ENCODE measurements at places on chromosomes 12 and 14.

GRCh38 chr12:114411071-114411837 lies 5.3 kb upstream of the TBX5 start:
- DNase-seq: no peak

- no peak for DNase-seq
Observed at GRCh38 chr12:111149299-111149698, 219.6 kb downstream of the PHETA1 start.

DNA sequence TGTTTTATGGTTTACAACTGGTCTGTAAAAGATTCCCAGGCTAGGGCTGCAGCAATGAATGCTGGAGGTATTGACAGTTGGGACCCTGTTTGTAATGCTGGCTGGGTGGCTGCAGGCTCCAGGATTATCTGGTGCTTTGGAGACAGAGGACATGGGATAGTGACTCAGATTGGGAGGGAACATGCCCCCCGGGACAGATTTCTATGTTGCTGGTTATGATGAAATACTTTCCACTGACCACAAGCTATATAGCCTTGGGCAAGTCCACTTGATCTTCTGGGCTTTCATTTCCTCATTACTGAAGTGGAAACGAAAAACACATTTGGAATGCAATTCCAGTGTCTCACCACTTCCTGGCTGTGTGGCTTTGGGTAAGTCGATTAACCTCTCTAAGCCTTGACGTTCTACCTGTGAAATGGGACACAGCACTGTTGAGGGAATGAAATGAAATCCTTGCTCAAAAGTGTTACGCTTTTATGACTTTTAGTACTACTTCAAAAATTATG lies 6.3 kb upstream of the TPCN1 start:
- DNase-seq: no peak

- no peak for DNase-seq
Observed at GRCh38 chr12:117100251-117100650, 1.0 kb upstream of the TESC start.

DNA sequence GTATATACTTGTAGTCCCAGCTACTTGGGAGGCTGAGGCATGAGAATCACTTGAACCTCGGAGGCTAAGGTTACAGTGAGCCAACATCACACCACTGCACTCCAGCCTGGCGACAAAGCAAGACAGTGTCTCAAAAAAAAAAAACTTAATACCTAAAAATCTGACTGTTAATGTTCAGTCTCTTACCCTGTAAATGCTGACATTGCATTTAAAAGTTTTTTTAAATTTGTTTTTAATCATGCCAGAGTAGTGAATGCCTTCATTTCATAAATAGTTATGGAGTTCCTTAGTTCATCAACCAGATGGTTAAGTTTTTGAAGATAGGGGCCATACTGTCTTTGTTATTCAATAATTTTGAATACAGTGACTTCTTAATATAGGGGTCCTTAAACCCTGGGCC lies 21.2 kb downstream of the CAND1 start:
- no peak for DNase-seq

GRCh38 chr14:21091821-21092272 lies 6.6 kb downstream of the ZNF219 start:
- DNase-seq: no peak

- DNase-seq: no peak
Observed at GRCh38 chr12:51785906-51786305, 62.6 kb downstream of the FIGNL2 start.

- no peak for DNase-seq
Observed at GRCh38 chr12:10227648-10228047, 15.0 kb downstream of the GABARAPL1 start.

DNA sequence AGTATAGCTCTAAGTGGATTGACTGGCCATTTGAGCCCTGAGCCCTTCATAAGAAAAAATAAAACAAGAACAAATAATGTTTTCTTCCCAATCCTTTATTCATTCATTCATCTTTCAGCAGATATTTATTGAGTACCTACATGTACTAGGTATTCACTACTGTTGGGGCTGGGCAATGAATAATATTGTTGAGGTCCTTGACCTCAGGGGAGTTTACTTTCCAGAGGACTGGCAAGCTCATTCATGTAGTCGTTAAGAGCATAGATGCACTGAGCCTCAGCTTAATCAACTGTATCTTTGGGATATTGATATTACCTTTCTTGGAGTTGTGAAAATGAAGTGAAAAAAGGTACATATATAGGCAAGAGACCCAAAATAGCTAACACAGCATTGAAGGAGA lies 7.6 kb downstream of the CFAP54 start:
- no peak for DNase-seq

- no peak for DNase-seq
Observed at GRCh38 chr14:29278301-29279263, 512.0 kb downstream of the FOXG1 start.

DNA sequence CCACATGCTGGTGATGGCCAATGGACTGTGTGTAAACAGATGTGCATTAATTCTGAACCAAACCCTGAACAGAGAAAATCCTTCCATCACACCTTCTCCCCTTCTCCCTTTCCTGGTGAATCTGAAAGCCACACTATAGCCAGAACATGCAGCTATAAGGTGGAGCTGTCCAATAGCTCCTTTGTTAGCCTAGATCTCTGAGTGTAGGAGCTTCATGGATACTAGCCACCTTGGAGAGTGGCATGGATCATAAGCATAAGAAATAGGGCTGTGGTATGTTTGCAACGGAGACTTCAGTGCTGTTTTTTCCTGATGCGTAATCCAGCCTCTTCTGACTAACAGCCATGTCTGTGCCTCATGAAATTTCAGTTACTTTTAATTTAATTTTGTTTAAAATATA lies 364.5 kb downstream of the BTG1 start:
- DNase-seq: no peak

DNA sequence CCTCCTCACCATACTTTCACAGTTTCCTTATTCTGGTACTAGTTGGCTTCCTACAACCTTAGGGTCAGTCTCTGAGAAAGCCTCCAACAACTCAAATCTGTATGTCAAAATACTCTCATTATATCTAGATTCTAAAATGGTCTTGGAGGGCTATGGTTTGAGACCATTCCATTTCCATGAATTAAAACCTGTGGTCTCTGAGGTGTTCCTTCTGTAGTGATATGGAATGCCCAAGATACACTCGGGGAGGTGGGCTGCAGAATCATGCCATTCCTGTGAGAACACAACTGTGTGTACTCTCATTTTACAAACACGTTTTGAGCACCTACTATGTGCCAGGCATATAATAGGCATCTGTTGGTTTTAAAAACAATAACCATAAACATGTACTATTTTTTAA lies 74.0 kb downstream of the FERMT2 start:
- no peak for DNase-seq

DNA sequence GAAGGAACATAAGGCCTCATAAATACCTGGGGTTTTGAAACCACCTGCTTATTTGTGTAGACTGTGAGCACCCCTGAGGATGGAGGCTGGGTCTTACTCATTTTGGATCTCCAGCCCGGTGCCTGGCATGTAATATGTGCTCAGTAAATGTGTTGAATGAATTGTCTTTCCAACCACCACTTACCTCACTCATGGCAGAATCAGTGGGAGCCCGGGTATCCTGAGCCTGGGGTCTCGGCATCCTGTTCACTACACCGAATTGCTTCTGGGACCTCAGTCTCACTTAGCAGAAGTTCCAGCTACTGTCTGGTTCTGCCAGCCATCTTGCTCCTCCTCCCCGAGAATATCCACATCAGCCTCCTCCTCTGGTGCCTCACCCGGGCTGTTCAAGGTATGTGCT lies 43.0 kb upstream of the CCND2 start:
- no peak for DNase-seq

DNA sequence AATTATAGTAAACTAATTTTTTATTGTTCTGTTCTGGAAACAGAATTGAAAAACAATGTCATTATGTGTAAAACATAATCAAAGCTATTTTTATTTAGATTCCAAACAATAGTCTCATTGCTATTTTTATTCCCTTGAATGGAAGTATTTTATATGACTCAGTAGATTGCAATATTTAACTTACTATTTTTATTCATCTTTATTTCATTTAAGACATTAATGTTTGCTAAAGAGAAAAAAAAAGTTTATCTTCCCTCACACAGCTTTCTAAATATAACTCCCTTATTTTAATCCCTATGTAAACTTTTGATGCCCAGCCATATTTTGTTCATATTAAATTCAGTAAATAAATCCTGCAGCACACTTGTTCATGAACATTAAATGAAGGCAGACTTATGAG lies 622.4 kb downstream of the SLC6A15 start:
- DNase-seq: no peak

DNA sequence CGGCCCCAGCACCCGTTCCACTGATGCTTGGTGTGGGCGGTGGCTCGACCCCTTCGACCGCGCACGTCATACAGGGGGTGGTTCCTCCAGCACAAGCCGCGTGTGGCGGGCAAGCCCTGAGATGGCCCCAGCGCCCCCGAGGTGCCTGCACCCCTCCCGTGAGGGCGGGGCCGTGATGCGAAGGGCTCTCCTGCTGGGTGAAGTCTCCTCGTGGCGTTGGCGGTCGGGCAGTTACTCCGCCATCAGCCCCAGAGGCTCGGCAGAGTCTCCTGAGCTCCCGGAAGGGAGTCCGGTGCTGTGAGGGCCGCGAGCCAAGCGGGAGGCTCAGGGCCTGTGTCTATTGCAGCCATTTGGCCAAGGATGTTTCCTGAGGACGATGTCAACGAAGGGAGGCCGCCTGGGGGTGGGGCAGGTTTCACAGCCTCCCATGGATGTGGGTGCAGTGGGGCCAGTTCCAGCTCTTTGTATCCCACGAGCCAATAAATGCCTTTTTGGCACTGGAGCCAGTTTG lies 78.1 kb upstream of the GALNT9 start:
- no peak for DNase-seq

GRCh38 chr12:71610031-71610795 lies 53.4 kb downstream of the ZFC3H1 start:
- DNase-seq: no peak

GRCh38 chr14:67514203-67514607 lies 18.9 kb upstream of the PLEKHH1 start:
- DNase-seq: no peak

DNA sequence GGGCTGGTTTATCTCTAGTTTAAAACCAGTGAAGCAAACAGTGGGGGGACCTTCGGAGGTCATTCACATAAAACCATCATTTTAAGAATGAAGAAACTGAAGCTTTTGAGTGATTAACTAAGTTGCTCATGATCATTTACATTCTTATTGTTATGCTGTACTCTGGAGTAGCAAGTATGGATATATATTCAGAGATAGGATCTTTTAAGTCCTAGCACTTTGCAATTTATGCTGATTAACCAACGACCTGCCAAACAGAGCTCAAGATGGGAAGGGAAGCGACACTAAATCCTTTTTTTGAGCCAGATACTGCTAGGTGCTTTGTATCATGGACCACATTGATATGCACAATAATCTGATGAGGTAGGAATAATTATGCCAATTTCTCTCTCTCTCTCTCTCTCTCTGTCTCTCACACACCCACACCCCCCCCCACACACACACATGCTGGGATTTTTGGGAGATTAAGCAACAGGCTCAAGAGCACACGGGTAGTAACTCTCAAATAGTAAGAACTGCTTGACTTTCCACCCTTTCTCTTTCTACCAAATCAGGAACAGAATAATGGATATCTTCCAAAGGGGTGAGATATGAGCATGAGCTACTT lies 303.4 kb downstream of the APAF1 start:
- DNase-seq: no peak

GRCh38 chr12:31370531-31371255 lies 44.7 kb upstream of the SINHCAF start:
- DNase-seq: no peak

GRCh38 chr14:93231129-93231979 lies 24.3 kb downstream of the UBR7 start:
- no peak for DNase-seq

GRCh38 chr12:106840243-106840642 lies 65.8 kb downstream of the RIC8B start:
- no peak for DNase-seq

GRCh38 chr12:26599096-26599695 lies 233.8 kb downstream of the ITPR2 start:
- no peak for DNase-seq

DNA sequence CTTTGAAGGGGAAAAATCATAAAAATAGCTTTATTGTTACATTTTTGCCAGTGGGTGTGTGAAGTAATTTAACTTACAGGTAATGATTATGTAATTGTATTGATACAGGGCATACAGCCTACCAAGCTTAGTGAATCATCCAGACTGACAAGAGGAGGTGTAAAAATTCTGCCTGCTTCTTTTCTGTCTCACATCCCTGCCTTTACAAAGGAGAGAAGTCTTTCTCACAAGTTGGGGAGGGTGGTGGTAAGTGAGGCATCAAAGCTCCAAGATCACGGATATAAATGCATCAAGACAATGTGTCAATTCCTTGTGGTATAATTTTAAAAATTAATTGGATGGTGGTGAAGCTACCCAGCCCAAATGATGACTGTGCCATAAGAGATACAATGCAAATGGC lies 39.0 kb upstream of the G2E3 start:
- no peak for DNase-seq

DNA sequence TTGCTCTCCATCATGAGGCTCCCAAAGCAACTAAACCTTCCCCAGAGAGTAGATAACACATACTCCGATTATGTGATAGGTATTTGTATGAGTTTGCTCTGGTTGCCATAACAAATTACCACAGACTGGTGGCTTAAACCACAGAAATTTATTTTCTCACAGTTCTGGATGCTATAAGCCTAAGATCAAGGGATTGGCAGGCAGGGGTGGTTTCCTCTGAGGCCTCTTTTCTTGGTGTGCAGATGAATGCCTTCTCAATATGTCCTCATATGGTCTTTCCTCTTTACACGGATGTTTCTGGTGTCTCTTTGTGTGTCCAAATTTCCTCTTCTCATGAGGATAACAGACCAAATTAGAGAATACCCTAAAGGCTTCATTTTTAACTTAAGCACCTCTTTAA lies 285.8 kb upstream of the GRIP1 start:
- no peak for DNase-seq

DNA sequence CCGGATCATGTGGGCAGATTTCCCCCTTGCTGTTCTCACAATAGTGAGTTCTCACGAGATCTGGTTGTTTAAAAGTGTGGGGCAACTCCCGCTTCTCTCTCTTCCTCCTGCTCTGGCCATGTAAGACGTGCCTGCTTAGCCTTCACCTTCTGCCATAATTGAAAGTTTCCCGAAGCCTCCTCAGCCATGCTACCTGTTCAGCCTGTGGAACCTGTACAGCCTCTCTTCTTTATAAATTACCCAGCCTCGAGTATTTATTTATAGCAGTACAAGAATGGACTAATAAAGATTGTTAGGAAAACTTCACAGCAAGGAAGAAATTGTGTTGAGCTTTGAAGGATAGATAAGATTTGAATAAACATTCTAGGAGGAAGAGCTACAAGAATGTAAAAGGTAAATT lies 52.1 kb downstream of the KDM5A start:
- DNase-seq: no peak

All from stimulated activated CD4-positive, alpha-beta T cell treated with anti-CD3 and anti-CD28 coated beads, Interleukin-15, amount 100 ng/mL, for 48 hours (primary cell).